ENCODE measurements at places on chromosomes 6 and 20.

GRCh38 chr20:5741089-5741488 lies 9.1 kb upstream of the SHLD1 start:
- DNase-seq, result no peak

- no peak for DNase-seq
Measured at GRCh38 chr6:56188429-56188828, 59.0 kb downstream of the COL21A1 start.

- DNase-seq, result no peak
Measured at GRCh38 chr6:15153191-15153590, 92.7 kb upstream of the JARID2 start.

DNA sequence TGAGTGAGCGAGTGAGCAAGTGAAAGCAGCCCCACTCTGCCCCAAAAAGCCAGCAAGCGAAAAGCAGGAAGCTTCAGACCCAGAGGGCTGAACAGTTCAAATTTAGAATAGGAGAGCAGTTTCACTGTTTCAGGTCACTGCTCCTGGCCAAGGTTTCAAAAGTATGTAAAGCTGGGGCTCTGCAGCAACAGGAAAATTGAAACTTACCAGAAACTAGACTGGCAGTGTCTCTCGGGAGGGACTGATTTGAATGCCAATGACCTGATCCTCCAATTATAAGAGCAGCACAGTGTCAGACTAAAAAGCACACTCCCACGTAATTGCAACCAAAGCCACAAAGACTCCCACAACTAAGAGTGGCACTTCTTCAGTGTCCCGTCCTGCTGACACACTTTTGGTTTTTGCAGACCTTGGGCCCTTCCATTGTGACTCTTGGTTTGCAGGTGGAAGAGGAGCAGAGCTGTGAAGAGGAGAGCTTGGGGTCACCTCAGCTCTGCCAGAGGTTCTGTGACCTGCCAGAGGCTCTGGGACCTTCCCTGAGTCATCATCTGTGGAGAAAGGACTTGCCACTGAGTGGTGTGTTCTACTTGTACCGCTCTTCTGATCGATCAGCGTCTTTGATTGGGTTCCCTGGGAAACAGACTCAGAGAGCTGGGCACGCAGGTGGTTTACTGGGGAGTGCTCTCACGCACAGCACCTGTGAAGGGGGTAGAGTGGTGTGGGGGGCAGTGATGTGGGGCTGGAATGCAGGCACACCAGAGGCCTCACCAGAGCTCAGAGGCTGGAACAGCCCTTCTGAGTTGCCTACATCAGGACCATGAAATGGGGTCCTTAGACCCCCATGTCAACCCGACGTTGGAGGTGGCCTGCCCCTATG lies 52.7 kb upstream of the PTGIS start:
- DNase-seq, result peak; percentile 36

DNA sequence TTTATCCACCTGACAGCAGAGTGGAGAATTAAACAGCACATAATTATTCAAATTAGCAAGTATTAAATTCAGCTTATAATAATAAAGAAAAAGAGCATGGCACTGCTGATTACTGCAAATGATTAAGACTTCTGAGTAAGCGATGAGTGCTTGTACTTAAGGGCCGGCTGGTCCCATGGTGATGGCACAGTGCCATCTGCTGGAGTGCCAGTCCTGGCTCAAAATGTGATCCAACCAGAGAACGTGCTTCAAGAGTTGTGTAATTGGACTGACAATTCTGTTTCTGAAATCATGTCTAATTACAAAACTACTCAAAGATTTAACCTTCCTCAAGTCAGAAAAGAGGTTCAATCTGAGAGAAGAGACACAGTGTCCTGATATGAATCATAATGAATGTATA lies 181.6 kb upstream of the RGS17 start:
- DNase-seq, result peak; percentile 56

DNA sequence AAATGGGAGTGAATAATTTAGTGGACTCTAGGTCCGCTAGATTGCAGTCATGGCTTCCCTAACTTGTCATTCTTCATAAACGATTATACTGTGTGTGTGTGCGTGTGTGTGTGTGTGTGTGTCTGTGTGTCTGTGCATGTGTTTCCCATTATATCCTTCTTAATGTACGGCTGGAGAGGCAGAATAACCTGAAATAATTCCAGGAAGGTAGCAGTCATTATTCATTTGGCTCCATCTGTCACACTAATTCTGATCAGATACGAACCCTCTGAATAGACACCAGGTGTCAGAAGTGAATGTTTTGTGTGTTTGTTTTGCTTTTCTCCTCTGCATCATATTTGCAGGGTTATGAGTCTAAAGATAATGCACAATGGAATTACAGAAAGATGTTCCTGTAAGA lies 372.9 kb downstream of the DOK5 start:
- no peak for DNase-seq

DNA sequence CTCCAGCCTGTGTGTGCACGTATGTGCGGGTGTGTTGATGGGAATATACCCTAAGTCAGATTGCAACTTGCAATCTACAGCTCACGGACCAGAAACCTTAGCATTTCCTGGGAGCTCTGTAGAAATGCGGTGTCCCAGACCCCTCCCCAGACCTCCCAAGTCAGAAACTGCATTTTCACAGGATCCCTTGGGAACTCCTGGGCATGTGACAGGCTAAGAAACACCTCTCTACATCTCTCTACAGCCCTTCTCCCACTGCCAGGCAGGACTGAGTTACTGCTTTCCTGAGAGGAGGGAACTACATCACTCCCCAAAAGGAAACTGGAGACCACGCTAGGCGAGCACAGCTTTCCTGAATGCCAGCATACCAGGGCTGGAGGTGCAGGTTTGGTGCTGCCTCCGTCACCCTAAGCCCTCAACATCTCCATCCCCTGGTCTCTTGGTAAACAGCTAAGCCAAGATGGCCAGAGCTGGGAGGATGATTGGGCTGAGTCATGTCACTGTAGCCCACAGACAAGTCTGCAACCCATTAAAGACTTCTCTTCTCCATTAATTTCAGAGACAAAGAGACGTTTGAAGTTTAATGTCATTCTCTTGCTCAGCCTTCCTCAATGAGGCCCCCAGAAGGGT lies 194.4 kb downstream of the BMP7 start:
- DNase-seq, result no peak

GRCh38 chr20:42754706-42755105 lies 435.0 kb downstream of the PTPRT start:
- no peak for DNase-seq

DNA sequence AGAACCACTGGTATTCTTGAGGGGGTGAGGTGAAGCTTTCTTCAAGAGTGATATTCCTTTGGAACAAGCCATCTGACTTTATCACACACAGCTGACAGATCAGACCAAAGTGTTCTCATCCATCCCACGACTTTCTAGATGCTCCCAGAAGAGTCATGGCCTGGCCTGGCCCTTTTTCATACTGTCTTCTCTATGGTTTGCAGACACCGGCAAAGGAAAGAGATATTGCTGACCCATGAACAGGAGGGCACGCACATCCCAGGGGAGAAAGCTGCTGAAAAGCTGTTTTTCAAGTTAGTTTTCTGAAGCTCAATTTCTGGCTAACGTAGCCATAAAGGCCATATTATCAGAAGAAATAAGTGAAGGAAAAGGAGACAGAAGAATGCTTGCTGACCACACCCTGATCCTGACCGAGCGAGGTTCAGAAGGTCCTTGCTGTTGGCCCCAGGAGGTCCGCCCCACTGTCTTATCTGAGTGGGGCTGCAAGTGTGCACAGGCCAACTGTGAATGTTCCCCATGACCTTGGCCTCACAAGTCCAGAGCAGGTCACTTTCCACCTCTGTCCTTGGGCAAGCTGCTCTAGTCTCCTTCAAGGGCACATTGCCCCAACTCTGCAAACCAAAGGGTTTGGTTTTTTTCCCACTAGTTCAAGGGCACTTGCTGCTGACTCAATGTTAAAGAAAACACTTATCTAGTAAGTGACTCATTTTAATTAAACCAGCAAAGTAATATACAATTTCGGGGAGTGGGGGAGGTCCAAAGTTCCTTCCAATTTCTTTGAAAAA lies 2.0 kb downstream of the ACSS1 start:
- no peak for DNase-seq

GRCh38 chr20:47605673-47606413 lies 104.2 kb downstream of the NCOA3 start:
- DNase-seq, result no peak

DNA sequence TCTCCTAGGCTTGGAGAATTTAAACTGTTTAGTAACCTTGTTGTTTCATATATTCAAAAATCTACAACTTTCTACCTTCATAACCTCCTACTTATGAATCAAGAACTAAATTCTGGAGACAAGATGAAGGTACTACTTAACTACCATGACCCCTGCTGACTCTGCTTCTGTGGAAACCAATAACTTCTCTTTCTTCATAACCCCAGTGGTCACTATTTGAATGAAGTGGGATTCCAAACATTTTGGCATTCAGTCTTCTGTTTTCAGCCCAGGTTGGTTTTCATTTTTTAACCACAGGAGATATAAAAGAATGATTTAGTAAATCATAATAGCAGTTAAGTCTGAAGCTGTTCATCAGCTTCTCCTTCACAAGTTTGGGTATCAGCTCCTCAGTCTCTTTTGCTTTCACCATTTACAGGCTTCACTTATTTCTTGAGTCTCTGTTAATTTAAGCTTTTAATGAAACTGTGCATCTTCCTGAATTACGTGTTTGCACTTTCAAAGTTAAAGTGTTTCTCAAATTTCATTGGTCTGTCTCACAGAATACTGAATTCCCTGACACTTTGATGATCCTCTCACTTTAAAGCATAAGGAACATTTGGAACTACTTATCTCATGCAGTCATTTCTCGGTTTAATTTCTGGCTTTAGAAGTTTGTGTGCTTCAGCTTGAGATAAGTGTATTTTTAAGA lies 9.5 kb downstream of the SENP6 start:
- DNase-seq, result no peak
